Left cardiac atrium (tissue), 4 donors: ENCODE measurements at places on chromosomes 16 and 17.

GRCh38 chr16:67967958-67968399, 458 bp downstream of the SLC12A4 start:
- peak; percentile 72 for DNase-seq

GRCh38 chr17:66386498-66387351, 84.3 kb downstream of the PRKCA start:
- no peak for DNase-seq

GRCh38 chr17:73624496-73624988, 19.7 kb downstream of the SDK2 start:
- no peak for DNase-seq

GRCh38 chr16:49699841-49700175, 156.1 kb downstream of the ZNF423 start:
- peak; percentile 38 for DNase-seq

- DNase-seq: no peak
Observed at GRCh38 chr16:57356547-57356946, 2.0 kb upstream of the CCL22 start.

DNA sequence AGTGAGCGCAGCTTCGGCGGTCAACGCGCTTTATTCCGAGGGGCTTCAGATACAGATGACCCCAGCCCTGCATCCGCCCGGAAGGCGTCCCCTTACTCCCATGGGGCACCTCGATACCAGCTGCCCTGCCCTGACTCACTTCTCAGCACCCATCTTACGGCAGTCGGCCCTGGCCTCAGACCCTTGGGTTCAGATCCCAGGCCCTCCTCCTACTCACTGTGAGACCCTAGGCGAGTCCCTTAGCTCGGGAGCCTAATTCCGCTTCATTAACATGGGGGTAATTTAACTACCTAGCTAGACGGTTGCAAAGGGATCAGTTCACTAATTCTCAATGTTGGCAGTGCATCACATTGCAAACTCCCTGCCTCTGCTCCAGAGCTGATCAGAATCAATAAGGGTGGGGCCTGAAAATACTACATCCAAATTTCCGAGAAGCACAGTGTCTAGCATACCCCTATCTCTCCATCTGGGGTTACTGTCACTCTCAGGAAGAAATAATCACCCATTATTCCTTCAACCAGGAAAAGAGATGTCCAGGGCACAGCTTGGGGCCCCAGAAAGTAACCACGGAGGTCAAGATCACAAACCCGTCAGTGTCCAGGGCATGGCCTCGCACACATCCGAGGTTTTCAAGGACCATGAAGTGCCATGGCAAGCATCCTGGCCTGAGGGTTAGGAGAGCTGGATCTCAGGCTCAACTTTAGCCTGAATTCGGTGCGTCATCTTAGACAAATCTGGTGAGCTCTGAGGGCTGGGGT, 415 bp upstream of the FLOT2 start:
- DNase-seq: no peak

GRCh38 chr17:68954146-68954896, 871 bp downstream of the ABCA8 start:
- no peak for DNase-seq

- no peak for DNase-seq
Observed at GRCh38 chr17:28327709-28328108, 7.6 kb downstream of the IFT20 start.

DNA sequence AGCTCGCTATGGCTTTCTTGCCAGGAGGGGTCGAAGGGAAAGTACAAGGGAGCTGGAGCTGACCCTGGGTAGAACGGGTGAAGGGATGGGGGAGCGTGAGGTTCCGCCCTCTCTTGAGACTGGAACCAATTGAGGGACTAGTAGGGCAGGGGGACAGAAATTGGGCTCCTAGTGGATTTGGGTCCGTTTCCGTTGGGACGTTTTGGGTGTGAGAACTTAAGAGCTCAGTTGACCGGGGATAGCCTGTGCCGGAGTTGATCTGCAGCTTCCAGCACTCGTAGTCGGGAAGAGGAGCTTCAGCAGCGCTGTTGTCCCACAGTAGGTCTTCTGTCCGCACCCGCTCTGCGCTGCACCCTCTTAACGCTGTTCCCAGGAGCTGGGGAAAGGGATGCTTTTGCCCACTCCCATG, 481 bp downstream of the CNTROB start:
- DNase-seq: peak; percentile 36

DNA sequence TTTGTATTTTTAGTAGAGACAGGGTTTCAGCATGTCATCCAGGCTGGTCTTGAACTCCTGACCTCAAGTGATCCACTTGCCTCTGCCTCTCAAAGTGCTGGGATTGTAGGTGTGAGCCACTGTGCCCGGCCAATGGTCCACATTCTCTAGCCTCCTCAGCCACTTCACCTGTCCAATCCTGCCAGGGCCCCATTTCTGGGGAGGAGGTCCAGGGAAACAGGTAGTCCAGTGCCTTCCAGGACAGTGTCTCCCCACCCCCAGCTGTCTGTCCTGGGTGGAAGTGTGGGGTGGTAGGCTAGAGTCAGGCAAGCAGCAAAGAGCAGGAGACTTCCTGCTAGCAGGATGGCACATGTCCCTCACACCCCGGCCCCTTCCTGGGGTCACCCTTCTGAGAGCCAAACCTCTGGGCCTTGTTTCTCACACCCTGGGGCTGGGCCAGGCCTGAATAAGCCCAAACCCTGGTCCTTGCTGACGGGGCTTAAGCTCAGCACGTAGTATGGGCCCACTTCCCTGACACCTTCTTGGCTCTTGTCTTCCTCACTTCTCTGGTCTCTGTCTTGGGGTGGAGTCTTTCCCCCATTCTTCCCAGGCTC, 5.0 kb downstream of the FHOD1 start:
- no peak for DNase-seq

DNA sequence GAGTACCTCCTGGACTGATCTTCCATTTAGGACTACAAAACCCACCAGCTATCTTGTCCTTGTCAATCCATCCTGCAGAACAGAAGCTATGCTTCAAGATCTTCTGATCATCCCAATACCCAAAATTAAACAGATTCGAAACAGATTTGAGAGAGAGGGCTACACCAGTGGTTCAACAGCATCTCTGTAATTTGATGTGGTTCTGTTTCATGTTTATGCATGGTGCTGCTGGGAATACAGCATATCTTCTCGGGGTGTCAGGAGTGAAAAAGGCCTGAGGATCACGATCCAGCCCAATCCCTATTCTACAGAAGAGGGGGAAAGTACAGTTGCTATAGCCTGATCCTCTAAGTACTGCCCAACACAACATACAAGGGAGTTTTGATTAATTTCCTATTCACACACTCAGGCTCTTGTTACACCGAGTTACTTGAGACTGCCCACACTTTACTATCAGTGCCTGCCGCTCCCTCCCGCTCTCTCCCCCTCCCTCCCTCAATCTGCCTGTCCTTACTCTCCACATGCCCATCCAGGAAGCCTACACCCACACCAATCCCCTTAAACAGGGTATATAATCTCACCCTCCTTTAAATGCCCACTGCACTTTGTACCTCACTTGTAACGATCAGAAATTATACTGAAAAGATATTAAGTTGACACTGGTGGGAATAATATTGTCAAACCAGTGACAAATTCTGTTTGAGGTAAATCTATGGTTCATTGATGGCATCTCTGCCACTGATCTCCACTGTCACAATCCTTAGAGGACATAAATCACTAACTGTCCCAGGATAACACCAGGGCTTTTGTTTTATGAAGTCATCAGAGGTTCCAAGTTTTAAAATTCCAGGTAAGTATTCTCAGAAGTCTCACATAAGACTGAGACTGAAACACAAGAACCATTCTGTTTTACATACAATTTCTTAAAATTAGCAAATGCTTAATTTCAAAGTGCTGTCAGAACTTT, 89.3 kb upstream of the PLEKHM1 start:
- DNase-seq: no peak

DNA sequence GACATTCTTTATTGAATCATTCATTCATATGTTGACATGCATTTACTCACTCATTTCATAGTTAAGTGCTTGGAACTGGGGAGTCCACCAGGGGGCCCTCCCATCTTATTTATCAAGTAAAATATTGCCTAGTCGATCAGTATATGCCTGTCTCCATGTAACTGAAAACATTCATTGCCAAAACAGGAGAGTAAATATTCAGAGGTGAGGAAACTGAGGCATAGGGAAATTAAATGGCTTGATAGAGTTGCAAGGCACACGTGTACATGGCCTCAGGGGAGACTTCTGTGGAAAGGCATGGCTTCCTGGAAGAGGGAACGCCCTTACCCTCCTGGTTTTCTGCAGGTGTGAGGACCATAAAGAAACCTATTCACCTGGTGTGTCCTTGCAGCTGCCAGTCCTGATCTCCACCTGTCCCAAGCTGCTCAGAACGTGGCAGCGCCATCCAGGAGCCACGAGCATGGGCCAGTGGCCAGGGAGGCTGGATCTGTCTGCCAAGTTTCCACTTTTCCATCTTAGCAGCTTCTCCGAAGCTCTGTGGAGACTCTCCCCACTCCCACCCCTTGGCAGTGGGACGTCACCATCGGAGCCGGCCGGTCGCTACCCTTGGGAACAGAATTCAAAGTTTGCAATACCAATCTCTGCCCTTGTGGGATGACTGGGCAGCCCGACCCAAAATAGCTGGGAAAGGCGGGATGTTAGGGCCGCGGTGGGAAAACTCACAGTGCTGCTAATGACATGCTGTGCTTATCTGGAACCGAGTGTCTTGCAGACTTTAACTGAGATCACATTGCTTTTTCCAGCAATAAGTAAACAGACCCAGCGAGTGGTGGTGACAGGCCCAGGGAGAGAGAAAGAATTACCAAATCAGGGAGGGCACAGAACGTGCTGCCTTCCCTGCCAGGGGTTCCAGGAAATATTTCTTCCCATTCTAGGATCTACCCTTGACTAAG, 4.1 kb upstream of the C1QTNF1 start:
- peak; percentile 86 for DNase-seq

DNA sequence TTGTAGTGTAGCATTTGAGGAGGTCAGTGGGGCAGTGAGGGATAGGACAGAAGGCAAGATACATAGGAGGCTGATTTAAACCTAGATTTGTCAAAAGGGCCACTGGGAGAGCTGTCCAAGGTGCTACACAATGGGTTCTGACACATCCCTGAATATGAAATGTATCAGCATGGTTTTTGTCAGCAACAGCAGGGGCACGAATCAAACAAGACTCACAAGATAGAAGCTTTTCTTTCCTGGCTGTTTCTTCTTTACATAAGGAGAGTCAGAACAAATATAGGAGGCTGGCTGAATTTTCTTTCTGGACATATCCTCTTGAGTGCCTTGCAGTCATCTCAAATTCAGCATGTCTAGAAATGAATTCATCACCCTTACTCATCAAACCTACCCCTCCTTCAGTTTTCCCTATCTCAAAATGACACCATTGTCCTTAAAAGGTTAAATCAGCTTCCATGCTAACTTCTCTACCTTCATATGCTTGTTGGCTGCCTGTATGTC, 130.5 kb downstream of the NPIPB5 start:
- no peak for DNase-seq

DNA sequence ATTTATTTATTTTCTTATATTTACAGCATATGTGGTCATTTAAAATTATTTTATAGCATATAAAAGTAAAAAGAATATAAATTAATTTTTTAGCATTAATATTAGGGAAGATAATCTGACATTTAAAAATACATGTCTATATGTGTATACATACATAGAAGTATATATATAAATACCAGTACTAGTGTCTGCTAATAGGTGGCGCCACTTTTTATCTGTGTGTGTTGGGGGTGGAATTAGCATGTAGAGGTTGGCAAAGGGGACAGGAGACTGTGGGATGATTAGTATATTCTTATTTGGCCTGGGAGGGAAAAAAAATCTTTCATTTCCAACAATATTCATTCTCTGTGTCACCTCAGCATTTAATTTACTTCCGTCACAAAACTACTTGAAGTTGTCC, 359.1 kb downstream of the WWOX start:
- no peak for DNase-seq

DNA sequence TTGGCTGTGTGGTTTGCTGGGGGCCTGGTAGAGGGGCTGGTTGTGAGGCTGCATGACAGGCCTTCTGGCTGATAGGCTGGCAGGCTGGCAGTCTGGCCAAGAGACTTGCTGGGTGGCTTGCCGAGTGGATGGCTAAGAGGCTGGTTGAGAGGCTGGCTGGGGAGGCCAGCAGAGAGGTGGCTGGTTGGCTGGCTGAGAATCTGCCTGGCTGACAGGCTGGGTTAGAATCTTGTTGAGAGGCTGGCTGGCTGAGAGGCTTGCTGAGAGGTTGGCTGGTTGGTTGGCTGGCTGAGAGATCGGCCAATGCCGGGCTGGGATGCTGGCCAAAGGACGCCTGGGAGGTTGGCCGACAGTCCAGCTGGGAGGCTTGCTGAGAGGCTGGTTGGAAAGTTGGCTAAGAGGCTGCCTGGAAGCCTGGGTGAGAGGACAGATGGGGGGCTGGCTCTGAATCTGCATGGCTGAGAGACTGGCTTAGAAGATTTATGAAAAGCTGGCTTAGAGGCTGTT, 35.9 kb upstream of the ACSM2B start:
- DNase-seq: peak; percentile 71

DNA sequence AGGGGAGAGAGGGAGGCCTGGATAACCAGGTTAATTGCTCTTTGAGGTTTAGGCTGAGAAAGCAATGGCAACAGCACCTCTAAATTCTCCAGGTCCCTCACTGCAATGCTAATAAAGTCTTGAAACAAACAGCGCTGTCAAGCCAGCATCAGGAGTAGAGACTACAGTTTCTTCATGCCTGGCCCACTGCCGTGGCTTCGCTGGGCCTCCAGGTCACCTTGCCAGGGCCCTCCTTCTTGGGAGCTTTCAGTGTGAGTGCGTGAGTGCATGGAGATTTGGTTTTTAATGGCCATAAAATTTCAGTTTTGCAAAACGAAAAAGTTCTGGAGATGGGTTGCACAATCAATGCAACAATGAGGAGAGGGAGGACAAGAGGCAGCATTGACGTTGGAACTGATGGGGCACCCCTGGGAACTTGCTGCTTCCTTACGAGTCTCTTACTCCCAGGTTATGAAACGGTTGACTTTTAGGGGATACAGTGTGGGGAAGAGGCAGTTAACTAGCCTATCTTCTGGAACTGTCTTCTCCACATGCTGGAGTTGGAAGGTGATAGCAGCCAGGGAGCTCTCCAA, 229.4 kb downstream of the XYLT1 start:
- DNase-seq: peak; percentile 28

- no peak for DNase-seq
Observed at GRCh38 chr17:80660527-80661198, 116.0 kb downstream of the RPTOR start.

GRCh38 chr17:82301916-82302567, 15.4 kb downstream of the CD7 start:
- no peak for DNase-seq
